ENCODE measurements at places on chromosomes 2 and 18.

- peak; percentile 22 for DNase-seq
Observed at GRCh38 chr18:63439334-63439733, 17.1 kb upstream of the VPS4B start.

GRCh38 chr2:240042740-240043139 lies 10.6 kb downstream of the OR6B3 start:
- DNase-seq = no peak

DNA sequence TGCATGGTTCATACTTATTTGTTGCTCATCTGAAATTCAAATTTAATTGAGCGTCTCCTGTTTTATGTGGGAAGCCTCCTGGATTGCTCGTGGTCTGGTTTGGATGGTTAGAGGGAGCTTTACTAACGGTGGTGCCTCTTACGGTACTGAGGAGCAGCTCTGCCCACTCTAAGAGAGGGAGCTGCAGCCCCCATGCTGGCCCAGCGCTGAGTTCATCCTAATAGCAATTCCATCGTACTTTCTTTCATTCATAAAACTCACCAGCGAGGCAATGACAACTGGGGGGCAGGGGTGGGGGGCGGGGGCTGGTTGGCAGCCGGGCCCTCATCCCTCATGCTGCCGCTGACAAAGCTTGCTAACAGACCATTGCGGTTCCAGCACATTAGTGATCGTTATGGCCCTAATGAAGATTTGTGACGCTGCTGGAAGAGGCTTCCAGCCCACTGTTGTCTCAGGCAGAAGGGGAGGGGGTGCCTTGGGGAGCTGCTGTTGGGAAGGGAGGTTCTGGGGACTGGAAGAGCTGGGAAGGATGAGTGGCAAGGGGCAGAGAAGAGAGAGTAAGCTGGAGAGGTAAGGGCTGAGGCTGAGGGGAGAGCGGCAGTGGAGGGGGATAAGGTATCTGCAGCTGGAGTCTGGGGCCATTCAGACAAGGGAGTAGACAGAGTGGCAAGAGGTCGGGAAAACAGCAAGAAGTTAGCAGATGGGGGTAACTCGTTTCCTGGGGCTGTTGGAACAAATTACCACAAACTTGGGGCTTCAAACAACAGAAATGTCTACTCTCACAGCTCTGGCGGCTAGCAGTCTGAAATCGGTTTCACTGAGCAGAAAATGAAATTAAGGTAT lies 238.1 kb downstream of the LPIN1 start:
- no peak for DNase-seq

- DNase-seq = no peak
Observed at GRCh38 chr18:58784601-58785137, 80.0 kb upstream of the ZNF532 start.
